HepG2 (cell line): ENCODE measurements at places on chromosomes 16 and 17.
A peak's percentile ranks its signal among the peaks of the same experiment; 100 is the strongest.

DNA sequence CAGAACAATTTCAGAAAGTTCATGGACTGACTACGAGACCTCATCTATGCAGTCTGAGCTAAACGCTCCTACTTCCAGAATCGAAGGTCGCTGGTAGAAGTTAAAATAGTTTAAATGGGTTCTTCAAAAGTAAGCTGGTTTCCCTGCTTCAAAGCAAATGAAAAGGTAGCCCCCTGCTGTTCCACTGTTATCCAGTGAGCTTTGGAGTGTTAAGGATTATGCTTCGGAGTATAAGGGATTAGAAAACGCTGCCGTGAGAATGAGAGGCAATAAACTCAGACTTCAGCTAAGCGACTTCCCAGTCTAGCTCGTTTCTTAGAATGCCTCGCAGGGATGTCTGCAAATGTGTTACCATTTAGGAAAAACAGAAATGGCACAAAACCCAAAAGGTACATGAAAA lies 12.4 kb downstream of the MLYCD start:
- no peaks in the 10 kb centered on the region for H3K27me3 ChIP-seq
- DNase-seq, result no peak
- H3K27ac ChIP-seq, result no peak overlapping the region
- H3K4me1 ChIP-seq, result no peaks in the 10 kb centered on the region
- H3K4me3 ChIP-seq, result no peak overlapping the region

DNA sequence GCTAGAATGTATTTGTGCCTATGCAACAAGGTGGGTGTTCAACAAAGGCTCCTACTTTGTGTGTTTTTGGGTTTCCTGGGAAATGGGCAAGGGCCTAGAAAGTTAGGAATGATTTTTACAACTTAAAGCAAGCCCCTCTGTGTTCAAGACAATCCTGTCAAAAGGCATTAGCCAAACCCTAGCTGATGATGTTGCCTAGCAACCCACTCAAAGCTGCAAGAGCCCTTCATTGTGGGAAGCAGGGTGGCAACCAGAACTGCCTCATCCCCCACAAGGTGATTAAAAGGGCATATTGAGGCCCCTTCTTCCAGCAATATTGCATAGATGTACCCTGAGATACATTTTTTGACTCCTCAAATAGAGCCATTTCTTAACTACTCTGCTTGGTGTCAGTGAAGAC lies 16.0 kb upstream of the RASL10B start:
- no peaks in the 10 kb centered on the region for H3K27me3 ChIP-seq
- H3K4me1 ChIP-seq, result peaks cover 16% of the 10 kb centered on the region
- no peak overlapping the region for H3K27ac ChIP-seq
- peaks cover 8% of the 10 kb centered on the region for H3K36me3 ChIP-seq
- DNase-seq, result no peak

DNA sequence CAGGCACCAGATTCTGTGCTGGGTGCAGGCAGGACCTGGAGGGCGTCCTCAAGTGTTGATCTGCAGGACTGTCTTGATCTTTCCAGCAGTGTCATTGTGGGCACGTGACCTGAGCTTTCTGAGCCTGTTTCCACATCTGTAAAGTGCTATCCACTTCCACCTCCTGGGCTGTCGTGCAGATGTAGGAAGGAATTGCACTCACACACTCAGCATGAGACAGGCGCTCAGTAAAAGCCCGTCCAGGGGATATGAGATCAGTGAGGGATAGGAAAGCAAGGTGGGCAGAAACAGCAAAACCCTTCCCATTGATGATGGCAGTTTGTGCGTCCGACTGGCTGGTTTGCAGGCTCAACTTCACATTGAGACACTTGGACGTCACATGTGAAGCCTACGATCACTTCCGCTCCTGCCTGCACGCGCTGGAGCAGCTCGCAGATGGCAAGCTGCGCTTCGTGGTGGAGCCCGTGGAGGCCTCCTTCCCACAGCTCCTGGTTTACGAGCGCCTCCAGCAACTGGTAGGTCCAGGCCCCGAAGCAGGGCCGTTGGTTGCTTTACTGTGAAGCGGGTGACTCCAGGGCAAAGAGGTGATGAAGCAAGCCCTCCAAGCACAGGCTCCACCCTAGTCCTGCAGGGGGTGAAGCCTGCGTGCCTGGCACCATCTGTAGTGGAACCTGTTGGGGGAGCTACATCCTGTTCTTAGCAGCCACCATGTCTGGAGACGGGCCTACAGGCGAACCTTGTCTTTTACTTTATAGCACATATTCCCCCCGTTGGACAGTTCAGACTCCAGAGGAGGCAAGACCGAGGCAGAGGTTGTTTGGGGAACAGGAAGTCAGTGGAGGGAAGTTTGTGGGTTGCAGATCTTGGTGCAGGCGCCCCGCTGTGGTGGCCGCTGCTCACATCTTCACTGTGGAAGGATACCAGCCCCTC lies 23.0 kb downstream of the METTL22 start:
- no peaks in the 10 kb centered on the region for H3K4me1 ChIP-seq
- no peaks in the 10 kb centered on the region for H3K27me3 ChIP-seq
- no peak overlapping the region for H3K27ac ChIP-seq
- no peak for DNase-seq

DNA sequence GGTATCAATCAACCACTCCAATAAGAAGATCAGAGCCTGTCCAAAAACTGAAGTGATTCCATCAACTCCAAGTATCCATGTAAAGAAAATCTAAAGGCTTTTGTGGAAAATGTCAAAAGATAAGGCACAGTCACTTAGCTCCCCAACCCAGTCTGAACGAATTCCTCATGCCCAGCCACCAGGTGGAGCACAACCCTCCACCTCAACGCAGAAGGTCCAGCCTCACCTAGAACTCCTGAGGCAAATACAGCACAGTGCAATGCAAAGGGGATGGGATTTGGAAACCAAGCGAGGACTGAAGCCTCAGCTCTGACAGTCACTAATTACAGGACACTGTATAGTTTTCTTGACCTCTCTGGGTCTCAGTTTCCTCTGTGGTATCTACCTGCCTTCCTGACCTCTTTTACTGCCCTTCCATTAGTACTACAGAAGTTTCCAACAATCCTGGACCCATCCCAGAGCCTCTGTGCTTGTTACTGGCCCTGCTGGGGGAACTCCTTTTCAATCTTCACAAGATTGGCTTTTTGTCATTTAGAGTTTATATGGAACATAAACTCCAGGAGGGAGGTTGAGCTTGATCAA lies 2.0 kb downstream of the NCBP3 start:
- no peak overlapping the region for H3K4me3 ChIP-seq
- peaks cover 33% of the 10 kb centered on the region for H3K4me1 ChIP-seq
- H3K27ac ChIP-seq, result no peak overlapping the region
- H3K36me3 ChIP-seq, result peaks cover 4% of the 10 kb centered on the region

DNA sequence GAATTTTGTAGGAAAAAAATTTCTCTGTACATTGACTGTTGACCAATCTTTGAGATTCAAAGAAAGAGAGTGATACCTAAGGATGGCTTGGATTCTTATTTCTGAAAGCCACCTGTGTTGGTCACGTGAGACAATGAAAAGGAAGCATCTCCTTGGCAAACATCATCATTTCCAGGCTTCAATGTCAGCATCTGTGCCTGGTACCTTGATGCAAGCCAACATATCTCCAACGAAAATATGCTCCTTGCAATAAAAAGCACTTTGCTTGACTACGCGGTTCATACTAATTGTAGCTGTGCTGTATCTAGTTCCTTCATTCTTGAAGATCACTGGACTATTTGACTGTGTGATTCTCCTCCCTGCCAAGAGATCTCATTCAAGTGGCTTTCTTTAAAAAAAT lies 503.4 kb upstream of the PSMD7 start:
- H3K4me3 ChIP-seq, result no peak overlapping the region
- no peaks in the 10 kb centered on the region for H3K36me3 ChIP-seq
- no peaks in the 10 kb centered on the region for H3K27me3 ChIP-seq

DNA sequence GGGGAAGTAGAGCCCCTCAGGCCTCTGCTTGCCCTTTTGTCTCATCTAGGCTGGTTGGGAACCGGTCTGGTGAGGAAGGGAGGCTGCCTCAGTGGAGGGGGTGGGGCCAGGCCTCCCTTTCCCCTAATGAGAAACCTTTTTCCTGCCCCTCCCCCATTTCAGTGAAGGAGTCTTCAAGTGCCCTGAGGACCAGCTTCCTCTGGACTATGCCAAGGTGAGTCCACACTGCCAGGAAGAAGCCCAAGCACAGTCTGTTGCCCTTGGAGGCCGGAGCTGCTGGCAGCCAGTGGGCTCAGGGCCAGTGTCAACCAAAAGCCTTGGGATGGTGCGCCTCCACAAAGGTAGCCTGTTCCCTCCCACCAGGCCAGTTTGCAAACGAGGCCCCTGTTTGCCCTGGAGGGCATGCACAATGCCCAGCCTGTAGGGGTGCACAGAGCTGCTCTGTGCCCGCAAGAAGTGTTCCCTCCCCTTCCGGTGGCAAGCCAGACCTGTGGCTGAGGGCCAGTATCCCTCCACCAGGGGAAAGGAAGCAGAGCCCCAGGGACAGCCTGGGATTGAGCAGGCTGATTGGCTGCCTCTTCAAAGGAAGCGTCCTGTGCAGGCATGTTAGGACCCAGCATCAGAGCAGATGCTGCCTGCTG lies 3.4 kb downstream of the TRAF4 start:
- DNase-seq, result no peak
- H3K4me1 ChIP-seq, result peaks cover 60% of the 10 kb centered on the region
- no peaks in the 10 kb centered on the region; the same call in 2 of the 3 replicates for H3K27me3 ChIP-seq

GRCh38 chr16:84065536-84066132 lies 23.0 kb upstream of the SLC38A8 start:
- no peak overlapping the region for H3K4me3 ChIP-seq
- H3K27ac ChIP-seq, result no peak overlapping the region
- no peaks in the 10 kb centered on the region for H3K4me1 ChIP-seq
- peak; percentile 58 for DNase-seq

- H3K27ac ChIP-seq, result no peak overlapping the region
- no peaks in the 10 kb centered on the region for H3K27me3 ChIP-seq
- DNase-seq, result no peak
- peaks cover 5% of the 10 kb centered on the region for H3K4me1 ChIP-seq
Observed at GRCh38 chr17:59383893-59384292, 52.4 kb downstream of the YPEL2 start.

GRCh38 chr17:71023249-71024030 lies 854.1 kb downstream of the KCNJ2 start:
- no peak for DNase-seq
- H3K27ac ChIP-seq, result no peak overlapping the region
- no peaks in the 10 kb centered on the region for H3K27me3 ChIP-seq
- H3K4me3 ChIP-seq, result no peak overlapping the region
- no peaks in the 10 kb centered on the region for H3K36me3 ChIP-seq

GRCh38 chr16:396605-397004 lies 394 bp upstream of the NME4 start:
- peak; percentile 65 for DNase-seq
- peaks cover 37% of the 10 kb centered on the region for H3K4me1 ChIP-seq
- peak overlapping the region; percentile 94 for H3K27ac ChIP-seq
- peaks cover 4% of the 10 kb centered on the region; the same call in 2 of the 3 replicates for H3K36me3 ChIP-seq
- H3K4me3 ChIP-seq, result peak overlapping the region; percentile 81

DNA sequence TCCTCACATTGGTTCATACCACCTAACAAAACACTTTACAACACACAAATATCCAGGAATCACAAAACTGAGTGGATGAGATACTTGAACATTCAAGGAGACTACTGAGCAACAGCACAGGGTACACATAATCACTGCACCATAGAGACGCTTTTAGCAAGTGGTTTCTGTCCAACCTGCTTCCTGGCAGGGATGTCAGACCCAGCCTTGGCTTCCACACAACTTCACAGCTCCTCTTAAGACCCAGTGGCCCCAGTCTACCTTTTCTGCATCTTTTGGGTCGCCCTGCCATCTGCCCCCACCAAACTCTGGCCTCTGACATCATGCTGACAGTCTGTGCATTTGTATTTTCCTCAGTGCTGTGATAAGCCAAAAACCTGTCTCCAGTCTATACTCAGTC lies 5.9 kb upstream of the CORO6 start:
- no peak for DNase-seq
- H3K27ac ChIP-seq, result no peak overlapping the region
- peaks cover 19% of the 10 kb centered on the region; the same call in 2 of the 3 replicates for H3K36me3 ChIP-seq
- peaks cover 1% of the 10 kb centered on the region for H3K4me1 ChIP-seq
- H3K27me3 ChIP-seq, result no peaks in the 10 kb centered on the region
- H3K4me3 ChIP-seq, result no peak overlapping the region

DNA sequence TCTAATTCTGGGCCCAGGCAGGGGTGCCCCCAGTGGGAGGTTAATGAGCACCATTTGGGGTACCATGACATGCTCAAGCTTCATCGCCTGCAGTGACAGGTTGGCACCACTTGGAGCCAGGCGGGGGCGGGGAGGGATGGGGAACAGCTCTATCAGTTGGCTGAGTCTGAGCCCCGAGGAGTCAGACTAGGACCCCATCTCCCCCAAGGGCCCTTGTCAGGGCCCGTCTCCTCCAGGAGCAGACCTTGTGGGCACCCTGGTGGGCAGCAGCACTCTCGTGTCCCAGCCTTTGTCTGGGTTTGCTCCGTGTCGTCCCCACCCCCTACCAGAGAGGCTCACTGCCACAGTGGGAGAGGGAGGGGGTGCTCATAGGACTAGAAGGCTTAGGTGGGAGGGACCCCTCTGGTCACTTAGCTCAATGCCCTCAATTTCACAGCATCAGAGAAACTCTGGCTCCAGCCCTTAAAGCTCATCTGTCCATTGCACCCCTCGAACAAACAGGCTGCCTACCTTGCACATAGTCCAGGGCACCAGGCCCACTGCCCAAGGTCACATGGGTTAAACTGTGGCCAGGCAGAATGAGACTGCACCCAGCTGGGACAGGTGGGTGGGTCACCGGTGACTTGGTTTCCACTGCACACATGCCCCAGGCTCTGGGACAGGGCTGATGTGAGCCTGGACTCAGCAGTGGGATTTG lies 4.1 kb downstream of the PPP1R9B start:
- no peaks in the 10 kb centered on the region for H3K27me3 ChIP-seq
- no peak for DNase-seq
- H3K4me3 ChIP-seq, result no peak overlapping the region
- H3K4me1 ChIP-seq, result peaks cover 46% of the 10 kb centered on the region
- peaks cover 28% of the 10 kb centered on the region for H3K36me3 ChIP-seq

GRCh38 chr17:28038802-28039201 lies 3.7 kb upstream of the NLK start:
- no peak overlapping the region for H3K4me3 ChIP-seq
- DNase-seq, result no peak
- no peaks in the 10 kb centered on the region for H3K27me3 ChIP-seq
- no peak overlapping the region for H3K27ac ChIP-seq

GRCh38 chr16:72371307-72372086 lies 199.5 kb upstream of the PMFBP1 start:
- DNase-seq, result no peak
- H3K4me1 ChIP-seq, result no peaks in the 10 kb centered on the region
- no peaks in the 10 kb centered on the region for H3K36me3 ChIP-seq
- no peaks in the 10 kb centered on the region for H3K27me3 ChIP-seq
